Right ventricle myocardium inferior (tissue), 1 donor: ENCODE measurements at places on chromosomes 3 and 15.

DNA sequence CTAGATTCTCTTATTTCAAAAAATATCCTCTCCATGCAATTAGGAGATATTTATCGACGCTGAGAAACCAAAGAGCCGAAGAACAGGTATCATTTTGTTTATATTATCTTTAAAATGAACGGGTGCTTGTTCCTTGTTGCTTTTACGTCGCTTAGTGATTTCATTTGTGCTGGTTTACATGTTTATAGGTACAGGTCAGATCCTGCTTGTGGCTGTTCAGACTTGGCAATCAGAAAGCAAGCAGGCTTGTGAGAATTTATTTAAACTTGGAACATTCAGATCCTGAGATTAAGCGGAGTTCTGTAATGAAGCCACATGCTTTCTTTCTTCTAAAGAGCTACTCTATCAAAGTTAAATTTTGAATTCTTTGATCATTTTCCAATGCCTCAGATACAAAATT, 43.0 kb upstream of the ATP2C1 start:
- no peak for DNase-seq

- DNase-seq: no peak
Observed at GRCh38 chr3:56059731-56060130, 408.5 kb downstream of the ERC2 start.

DNA sequence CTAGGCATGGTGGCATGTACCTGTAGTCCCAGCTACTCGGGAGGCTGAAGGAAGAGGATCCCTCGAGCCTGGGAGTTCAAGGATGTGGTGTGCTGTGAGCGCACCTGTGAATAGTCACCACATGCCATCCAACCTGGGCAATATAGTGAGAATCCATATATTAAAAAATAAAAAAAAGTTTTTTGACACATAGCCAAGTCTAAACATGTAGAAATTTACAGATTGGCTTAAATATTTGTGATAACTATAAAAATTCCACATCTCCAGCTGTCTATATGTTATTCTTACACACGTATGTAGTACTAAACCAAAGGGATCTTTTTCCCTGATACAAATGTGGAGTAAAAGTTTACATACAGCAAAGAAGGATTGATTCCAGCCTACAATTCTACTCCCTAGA, 119.7 kb downstream of the CNTN4 start:
- DNase-seq: no peak

DNA sequence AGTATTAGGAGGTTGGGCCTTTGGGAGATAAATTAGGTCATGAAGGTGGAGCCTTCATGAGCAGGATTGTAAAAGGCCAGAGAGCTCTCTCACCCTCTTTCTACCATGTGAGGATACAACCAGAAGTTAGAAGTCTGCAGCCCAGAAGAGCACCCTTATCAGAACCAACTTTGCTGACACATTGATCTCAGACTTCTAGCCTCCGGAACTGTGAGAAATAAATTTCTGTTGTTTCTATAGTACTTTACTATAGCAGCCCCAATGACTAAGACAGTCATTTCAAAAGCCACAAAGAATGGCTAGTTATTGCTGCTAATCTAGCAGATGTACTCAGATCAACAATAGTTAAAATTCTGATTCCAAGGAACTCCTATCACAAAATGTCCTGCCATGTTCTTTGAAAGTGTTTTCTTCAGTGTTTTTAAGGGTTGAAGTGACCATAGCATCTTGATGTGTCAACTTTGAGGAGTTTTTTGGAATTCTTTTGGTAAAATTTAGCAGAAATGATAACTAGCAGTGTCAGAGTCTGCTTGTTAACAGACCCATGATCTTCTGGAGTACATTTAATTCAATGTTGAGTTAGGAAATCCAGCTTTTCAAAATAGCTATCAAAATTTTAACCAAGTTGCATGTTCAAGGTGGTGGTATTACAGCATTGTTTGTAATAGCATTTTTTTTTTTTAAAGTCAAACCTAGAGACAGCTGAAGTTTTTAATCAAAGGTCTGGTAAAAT, 10.3 kb downstream of the DZIP3 start:
- DNase-seq: no peak

DNA sequence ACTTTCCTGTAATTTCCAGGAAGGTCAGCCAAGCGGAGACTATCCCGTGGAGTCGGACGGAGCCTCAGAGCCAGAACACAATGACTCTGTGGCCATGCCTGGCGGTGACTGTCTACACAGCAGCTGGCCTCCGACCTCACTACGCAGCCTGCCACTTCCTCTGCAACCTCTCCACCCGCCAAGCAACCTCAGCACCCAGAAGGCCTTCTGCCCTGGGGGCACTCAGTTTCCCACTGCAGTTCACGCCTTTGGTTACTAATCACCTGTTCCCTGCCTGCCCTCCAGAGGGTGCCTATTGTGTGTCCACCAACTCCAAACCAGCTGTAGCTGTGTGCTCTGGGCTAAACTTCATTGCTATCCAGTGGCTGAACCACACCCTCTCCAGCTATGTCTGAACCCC, 44.0 kb downstream of the TM2D3 start:
- DNase-seq: no peak

DNA sequence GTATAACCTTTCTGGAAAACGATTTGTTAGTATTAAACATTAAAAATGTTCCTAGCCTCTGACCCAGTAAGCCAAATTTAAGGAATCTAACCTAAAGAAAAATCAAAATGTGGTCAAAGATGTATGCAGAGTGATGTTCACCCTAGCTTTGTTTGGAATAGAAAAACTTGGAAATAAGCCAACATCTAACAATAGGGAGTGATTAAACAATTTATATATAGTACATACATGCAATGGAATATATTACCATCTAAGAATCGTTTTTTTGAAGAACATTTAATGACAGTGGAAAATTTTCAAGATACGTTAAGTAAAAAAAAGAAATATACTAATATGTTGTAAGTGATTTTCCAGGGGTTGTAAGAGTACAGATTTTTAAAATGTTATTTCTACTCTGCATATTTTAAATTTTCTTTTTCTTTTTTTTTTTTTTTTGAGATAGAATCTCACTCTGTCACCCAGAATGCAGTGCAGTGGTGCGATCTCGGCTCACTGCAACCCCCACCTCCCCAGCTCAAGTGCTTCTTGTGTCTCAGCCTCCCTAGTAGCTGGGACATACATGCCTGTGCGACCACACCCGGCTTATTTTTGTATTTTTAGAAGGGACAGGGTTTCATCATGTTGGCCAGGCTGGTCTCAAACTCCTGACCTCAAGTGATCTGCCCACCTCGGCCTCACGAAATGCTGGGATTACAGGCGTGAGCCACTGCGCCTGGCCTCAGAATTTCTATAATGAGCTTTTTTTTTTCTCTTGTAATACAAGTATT, 54.9 kb downstream of the ANP32A start:
- no peak for DNase-seq

DNA sequence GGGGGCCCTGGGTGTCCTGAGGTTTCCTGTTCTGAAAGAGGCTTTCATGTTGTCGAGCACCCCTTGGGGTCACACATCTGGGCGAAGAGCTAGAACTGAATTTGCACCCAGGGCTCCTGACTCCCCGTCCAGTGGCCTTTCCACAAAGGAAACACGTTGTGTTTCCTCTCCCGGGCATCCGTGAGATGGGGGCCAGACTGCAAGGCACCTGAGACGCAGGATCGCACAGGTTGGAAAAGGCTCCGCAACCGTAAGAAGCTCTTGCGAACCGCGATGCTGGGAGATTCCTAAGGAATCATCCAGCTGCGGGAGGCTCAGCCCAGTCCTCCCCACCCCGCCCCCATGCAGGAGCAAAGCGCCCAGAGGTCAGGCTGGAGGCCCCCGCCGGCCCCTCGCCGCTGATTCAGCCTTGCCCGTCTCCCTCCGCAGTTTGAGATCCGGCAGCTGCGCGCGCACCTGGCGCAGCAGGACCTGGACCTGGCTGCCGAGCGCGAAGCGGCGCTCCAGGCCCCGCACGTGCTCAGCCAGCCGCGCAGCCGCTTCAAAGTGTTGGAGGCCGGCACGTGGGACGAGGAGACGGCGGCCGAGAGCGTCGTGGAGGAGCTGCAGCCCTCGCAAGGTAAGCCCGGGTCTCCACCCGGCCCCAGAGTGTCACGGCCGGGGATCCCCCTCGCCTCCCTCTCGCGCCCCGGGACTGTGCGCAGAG, 119.6 kb downstream of the ETFA start:
- DNase-seq: no peak

- DNase-seq: no peak
Observed at GRCh38 chr3:98588065-98588464, 5.3 kb downstream of the CPOX start.

DNA sequence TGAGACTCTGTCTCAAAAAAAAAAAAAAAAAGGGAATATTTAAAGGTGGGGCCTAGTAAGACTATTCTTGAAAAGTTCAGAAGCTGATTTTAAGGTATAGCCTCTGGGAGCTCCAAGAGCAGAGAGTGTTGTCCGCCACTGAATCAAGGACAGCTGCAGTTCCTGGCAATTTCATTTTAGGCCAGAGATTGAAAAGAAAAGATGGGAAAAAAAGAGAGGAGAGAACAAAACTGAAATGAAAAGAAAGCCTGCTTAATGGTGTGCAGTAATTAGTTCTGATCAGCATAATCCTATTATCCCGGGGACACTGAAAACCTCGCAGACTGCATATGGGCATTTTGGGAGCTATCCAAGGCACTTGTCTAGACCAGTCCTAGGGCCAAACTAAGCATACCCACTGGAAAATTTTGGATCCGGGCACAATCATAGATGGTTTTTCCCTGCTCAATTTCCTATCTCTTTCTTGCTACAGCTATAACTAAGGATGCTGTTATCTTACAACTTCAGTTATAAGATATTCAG, 43.2 kb downstream of the EHHADH start:
- no peak for DNase-seq

DNA sequence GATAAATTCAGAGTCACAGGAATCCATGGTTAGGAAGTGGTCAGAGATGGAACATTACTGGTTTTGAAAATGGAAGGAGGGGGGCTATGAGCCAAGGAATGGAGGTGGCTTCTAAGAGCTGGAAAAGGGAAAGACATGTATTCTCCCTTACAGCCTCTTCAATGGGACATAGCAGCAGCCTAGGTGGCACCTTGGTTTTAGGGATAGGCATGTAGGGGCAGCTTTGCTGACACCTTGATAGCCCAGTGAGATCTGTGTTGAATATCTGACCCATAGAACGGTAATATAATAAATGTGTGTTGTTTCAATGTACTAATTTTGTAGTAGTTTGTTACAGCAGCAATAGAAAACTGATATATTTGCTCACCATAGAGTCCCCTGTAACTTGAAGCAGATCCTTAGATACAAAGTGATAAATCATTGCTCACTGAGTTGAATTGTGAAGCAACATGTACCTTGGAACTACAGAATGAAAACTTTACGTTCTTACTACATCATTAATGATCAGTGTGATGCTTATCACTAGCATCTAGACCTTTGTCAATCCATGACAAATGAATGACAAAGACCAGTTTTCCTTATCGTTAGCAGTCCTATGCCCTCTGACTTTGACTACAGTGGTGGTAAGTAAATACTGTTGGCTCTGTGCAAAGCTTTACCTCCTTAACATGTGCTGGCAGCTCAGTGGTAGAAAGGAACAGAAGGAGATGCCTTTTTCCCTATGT, 53.8 kb downstream of the TMEM45A start:
- DNase-seq: no peak

DNA sequence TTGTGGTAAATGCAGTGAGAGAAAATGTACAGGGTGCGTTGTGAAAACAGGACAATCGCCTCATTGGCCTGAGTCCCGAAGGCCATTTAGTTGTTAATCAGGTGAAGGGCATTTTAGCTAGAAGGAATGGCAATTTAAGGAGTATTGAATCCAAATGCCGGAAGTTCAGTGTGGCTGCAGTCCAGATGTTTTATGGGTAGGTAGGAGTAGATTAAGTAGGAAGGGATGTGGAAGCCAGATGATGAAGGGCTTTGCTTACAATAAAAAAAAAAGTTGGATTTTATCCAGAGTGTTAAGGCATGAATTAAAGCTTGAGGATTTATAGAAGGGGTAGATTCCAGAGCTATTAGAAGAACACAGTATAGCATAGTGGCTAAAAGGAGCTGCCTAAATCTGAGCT, 572.7 kb downstream of the NLGN1 start:
- no peak for DNase-seq

DNA sequence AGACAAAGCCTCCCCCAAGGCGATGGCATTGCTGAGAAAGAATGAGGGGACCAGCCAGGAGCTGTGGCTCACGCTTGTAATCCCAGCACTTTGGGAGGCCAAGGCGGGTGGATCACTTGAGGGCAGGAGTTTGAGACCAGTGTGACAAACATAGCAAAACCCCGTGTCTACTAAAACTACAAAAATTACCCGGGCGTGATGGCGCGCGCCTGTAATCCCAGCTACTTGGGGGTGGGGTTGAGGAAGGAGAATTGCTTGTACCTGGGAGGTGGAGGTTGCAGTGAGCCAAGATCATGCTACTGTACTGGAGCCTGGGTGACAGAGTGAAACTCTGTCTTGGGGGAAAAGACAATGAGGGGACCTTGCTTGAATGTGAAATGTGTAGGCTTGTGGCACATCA, 402.4 kb upstream of the C2CD4B start:
- no peak for DNase-seq

- no peak for DNase-seq
Observed at GRCh38 chr3:143657391-143657790, 190.9 kb downstream of the SLC9A9 start.

GRCh38 chr3:49411535-49411967, 225 bp downstream of the RHOA start:
- peak; percentile 85 for DNase-seq

- DNase-seq: no peak
Observed at GRCh38 chr3:73511571-73512525, 112.9 kb downstream of the PDZRN3 start.

- no peak for DNase-seq
Observed at GRCh38 chr3:143095813-143096212, 23.8 kb upstream of the CHST2 start.

DNA sequence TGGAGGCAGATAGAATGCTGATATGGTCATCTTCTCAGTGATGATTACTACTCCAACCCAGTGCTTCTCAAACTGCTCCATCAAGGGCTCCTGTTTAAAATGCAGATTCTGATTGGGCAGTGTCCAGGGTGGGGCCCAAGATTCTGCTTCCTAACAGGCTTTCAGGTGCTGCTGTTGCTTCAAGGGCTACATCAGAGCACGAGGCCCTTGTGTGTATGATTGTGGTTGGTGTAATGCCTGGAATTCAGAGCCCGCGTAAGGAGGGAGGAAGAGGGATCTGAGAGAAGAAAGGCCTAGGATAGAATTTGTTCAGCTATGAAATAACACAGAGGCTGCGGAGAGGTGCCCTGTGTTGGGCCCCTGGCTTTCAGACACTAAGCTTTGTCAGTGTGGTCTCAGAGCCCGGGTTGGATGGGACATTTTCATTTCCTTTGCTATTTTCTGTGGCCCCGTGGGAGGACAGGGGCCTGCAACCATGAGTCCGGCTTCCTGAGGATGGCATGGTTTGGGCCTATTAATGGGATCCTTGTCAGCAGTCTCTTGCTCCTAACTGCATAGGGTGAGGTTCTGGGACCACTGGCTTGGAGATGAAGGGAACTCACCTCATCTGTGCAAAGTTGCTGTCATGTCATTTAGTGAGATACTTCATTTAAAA, 53.0 kb downstream of the ATP1B3 start:
- no peak for DNase-seq

DNA sequence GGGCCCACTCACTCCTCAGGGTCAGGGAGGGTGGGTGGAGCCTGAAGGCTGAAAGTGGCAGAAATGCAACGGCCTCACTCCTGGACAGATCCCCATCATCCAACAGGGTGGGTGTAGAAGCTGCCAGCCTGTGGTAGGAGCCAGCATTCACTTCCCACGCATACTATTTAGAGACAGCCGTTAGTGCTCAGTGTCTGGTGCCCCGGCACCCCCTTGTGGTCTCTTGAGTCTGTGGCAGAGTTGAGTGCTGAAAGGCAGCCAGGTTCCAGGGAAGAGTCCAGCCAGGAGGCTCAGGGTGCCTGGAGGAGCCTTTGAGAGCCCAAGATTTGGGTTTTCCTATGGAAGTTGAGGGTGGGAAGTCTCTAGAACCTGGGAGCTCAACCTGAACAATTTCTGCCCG, 2.1 kb upstream of the GNAT1 start:
- DNase-seq: peak; percentile 77
